ENCODE measurements at places on chromosomes 16 and 17.

DNA sequence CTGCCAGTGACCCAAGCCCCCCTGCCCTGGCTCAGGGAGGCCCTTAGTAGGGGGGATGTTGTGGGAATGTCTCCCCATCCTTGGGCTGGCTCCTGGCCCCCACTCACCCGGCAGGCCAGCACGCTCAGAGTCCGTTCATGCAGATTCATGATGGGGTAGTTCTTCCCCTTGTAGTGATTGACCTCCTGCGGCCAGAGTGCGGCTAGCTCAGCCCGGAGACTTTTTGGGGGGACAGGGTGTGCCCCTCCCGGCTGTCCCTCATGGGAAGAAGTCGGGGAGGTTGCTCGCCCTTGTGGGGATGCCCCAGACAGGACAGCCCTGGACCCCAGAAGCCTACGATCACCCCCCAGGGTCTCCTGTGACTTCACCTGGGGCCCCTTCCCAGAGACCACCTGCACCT is 4.0 kb downstream of the NPB start:
- no peak for DNase-seq

DNA sequence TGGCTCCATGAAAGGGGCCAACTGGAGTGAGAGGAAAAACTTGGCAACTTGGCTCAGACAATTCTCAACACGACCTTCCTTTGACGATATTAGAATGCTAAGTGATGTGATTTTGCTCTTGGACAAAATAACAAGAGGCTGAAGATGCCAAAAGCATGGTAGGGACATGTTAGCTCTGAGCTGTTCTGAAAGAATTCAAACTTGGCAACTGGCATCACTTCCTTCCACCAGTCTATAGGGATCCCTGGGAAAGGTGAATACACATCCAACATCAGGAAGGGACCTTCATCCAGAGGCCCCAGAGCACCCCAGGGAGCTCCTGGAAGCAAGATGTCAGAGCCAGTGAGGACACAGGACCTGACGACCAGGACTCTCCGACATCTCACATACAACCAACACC is 4.3 kb downstream of the KRT37 start:
- DNase-seq = no peak

DNA sequence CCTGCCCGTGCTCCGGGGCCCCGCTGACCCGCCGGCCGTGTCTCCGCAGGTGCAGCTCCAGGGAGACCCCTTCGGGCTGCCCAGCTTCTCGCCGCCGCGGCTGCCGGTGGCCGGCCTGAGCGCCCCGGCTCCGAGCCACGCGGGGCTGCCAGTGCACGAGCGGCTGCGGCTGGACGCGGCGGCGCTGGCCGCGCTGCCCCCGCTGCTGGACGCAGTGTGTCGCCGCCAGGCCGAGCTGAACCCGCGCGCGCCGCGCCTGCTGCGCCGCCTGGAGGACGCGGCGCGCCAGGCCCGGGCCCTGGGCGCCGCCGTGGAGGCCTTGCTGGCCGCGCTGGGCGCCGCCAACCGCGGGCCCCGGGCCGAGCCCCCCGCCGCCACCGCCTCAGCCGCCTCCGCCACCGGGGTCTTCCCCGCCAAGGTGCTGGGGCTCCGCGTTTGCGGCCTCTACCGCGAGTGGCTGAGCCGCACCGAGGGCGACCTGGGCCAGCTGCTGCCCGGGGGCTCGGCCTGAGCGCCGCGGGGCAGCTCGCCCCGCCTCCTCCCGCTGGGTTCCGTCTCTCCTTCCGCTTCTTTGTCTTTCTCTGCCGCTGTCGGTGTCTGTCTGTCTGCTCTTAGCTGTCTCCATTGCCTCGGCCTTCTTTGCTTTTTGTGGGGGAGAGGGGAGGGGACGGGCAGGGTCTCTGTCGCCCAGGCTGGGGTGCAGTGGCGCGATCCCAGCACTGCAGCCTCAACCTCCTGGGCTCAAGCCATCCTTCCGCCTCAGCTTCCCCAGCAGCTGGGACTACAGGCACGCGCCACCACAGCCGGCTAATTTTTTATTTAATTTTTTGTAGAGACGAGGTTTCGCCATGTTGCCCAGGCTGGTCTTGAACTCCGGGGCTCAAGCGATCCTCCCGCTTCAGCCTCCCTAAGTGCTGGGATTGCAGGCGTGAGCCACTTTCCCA is 5.9 kb downstream of the CTF1 start:
- DNase-seq = no peak

DNA sequence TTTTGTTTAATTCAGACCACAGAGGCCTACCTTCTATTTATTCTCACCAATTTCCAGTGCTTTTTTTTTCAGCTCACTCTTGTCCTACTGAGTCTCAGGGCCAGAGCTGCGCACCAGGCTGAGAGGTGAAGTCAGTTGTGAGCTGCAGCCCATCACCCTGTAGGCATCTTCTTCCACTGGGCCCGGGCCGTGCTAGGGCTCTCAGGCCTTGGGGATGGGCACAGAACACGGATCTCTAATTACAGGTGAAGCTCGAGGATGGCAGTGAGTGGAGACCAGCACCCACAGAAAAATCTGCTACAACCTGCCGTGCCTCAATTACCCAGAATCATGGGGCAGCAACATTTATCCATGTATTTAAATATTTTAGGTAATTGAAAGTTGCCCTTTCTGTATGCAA is 82.1 kb downstream of the IRX5 start:
- no peak for DNase-seq

GRCh38 chr16:52874042-52874441 is 178.7 kb downstream of the CHD9NB start:
- DNase-seq = no peak

DNA sequence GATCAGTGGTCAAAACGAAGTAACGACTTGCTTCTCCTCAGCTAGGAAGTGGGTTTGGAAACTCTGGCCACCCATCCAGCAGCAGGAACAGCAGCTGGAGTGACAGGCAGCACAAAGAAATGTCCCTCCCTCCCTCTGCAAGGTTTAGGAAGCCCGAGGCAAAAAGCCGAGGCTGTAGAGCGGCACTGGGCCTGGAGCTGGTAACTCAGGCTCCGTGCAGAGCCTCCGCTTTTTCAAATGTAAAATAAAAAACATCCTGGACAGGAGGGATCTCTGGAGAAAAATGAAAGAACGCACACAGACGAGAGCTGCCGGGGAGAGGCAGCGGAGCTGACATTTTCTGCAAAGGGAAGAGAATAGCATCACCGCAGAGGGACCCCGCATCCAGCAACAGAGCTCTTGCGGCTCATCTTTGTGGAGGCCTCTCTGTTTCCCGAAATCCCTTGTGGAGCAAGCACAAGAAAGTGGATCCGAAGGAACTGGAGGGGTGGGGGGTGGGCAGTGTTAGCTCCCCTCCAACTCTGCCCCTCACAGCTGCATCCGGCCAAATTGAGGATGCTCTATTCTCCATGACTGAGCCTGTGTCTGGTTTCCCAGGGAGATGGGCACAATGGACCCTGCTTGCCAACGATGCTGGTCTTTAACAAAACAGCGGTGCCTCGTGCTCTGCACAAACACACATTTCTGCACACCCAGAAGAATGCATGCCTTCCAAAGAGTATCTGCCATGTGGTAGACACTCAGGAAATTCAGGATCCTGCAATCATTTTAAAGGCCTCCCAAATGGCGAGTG is 335.5 kb upstream of the ZFHX3 start:
- DNase-seq = peak; percentile 25

DNA sequence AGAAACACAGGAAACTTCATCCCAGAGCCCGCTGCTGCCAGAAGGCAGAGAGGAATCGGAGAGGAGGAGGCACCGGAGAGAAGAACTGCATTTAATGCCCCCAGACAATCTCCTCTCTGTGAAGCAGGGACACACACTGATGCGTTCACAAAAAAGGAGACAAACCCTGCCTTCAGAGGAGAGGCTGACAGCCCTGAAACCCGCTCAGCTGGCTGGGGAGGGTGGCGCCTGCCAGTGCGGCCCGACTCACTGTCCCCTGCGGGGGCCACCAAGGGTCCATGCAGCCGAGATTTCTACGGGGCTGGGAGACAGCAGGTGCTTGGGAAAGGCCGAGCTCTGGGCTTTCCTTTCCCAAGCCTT is 21.9 kb upstream of the CACNG1 start:
- no peak for DNase-seq

- DNase-seq = no peak
Observed at GRCh38 chr16:3458852-3459361, 15.4 kb downstream of the NAA60 start.

DNA sequence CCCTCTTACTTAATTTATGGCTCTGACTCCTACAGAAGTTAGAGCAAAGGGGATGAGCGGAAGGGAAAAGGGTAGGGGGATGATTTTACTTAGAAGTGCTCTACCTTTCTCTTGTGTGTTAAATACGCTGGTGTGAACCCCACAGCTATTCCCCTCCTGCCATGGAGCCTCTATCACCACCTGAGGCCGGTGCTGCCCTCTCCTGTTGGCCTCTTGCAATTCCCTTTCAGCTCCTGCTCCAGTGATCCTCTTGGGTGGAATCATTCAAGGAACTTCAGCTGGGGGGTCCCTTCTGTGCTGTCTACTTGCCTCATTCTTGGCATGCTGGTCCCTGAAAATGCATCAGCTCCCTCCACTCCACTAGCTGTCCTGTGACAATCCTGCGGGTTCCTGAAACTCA is 41.8 kb upstream of the CDH8 start:
- no peak for DNase-seq

- no peak for DNase-seq
Observed at GRCh38 chr17:157901-158300, 20.5 kb downstream of the SCGB1C2 start.

GRCh38 chr16:66706506-66706880 is 9.9 kb upstream of the CMTM4 start:
- no peak for DNase-seq

- no peak for DNase-seq
Observed at GRCh38 chr16:4599545-4599944, 15.1 kb downstream of the UBALD1 start.

DNA sequence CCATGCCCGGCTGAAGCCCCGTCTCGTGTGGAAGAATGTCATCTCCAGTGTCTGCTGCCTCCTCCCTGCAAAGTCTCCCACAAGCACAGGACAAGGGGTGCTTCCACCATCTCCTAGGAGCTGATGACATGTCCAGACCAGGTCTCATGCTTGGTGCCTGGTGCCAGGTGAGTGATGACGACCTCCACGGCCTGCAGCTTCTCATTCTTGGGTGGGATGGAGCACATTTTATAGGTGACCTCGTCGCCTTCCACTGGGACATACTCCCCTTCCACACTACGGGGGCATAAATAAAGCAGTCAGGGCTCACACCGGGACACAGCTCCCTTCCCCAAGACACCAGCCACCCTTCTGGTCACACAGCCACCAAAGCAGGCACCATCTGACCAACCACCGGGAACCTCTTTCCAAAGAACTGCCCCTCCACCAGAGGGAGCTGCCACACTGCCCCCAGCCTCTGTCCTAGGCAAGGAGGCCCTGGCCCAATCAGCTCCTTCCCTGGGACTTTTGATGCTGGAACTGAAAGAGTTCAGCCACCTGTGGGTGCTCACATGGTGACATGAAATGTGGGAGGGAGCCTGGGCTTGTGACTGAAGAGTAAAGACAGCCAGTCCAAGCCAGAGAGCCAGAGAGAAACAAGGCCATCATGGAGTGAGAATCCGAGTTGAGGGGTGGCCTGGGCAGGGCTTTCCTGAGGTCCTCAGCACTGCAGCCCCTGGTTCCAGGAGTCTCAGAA is 13.6 kb downstream of the CARHSP1 start:
- DNase-seq = no peak

GRCh38 chr16:83574388-83574787 is 233.4 kb upstream of the HSBP1 start:
- no peak for DNase-seq

GRCh38 chr16:11248133-11248532 is 7.9 kb downstream of the SOCS1 start:
- DNase-seq = no peak

DNA sequence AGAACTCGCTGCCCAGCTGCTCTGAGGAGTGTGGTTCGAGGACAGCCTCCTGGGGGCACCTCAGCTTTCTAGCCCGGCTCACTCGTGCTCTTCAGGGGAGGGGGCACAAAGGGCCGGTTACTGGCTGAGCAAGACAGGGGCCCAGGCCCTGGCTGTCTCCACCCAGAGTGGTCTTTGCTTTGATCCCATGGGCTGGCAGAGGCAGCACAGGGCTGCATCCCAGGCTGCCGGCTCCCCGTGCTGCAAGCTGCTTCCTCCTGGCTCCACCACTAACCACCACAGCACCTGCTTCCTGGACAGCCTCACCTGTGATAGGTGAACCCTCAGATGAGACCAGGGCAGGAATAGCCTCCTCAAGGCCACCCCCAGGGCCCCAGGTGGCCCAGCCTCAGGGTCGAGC is 6.8 kb downstream of the SPPL2C start:
- DNase-seq = no peak

- no peak for DNase-seq
Observed at GRCh38 chr17:61574542-61575351, 16.3 kb downstream of the NACA2 start.

DNA sequence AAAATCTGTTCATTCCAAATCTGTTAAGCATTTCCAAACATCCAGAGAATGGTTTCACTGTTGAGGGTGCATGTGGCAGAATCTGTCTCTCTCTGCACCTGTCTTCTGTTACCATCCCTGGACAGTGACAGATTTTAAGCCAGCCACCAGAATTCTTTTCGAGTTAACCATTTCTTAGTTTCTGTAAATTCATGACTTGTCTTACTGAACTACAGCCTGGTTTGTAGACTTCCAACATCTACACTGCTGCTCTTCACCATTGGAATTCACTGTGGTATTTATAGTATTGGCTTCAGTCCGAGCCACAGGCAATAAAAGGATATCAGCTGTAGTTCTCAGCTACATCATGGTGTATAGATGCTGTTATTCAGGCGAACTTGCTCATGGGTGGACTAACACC is 47.6 kb downstream of the GOSR1 start:
- DNase-seq = no peak

- DNase-seq = no peak
Observed at GRCh38 chr17:66915792-66916191, 48.7 kb upstream of the CACNG4 start.

DNA sequence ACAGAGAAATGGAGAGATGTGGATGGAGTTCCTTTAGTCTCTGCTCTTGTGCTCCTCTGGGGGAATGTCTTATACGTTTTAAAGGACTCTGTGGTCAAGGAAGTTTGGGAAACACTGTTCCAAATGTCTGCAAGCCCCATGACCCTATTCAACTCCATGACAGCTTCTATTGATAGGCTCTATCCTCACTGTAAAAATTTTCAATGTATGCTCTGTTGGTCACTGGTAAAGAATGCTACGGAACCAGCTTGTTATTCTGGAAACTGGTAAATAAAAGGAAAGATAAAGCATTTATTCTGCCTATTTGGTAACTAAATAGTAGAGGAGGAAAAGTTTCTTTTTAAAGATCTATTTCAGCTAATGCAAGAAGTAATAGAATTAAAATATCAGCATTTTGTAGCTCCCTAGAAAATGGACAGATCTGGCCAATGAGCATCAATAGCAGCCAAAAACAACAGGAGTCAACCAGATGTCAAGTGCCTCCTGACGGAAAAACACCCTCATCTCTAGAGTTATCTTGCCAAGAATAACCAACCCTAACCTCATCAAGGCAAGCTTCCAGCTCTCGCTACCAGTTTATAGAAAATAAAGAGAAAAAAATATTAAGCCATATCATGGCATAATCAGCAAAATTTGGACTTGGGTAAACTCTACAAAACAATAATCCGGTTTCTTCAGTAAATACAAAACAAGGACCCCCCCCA is 16.1 kb downstream of the GDE1 start:
- no peak for DNase-seq

- no peak for DNase-seq
Observed at GRCh38 chr16:90020838-90021382, 1.7 kb upstream of the DBNDD1 start.

All from vagina (tissue), 2 donors.